ENCODE measurements at places on chromosomes 5 and 9.

GRCh38 chr5:61828856-61829255, 477.1 kb upstream of the KIF2A start:
- DNase-seq: no peak

DNA sequence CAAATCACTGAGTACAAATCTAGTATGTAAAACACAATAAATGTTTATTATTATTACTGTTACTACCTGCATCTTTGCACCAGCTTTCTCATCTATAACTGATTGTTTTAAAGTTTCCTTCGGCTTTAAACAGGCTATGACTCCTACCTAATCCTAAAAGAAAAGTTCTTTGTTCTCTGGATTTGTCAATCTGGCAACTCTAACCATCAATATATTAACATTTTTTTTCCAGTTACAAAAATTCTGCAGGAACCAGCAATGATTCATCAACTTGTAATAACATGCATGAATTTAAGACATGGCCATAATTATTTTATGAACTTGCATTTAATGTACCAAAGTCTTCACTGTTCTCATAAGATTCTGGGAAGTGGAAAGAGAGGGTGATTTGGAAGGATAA, 228.5 kb downstream of the PIK3R1 start:
- DNase-seq: no peak

GRCh38 chr5:54703133-54703532, 185.6 kb downstream of the SNX18 start:
- no peak for DNase-seq

GRCh38 chr5:148953711-148954110, 109.2 kb downstream of the SH3TC2 start:
- no peak for DNase-seq

DNA sequence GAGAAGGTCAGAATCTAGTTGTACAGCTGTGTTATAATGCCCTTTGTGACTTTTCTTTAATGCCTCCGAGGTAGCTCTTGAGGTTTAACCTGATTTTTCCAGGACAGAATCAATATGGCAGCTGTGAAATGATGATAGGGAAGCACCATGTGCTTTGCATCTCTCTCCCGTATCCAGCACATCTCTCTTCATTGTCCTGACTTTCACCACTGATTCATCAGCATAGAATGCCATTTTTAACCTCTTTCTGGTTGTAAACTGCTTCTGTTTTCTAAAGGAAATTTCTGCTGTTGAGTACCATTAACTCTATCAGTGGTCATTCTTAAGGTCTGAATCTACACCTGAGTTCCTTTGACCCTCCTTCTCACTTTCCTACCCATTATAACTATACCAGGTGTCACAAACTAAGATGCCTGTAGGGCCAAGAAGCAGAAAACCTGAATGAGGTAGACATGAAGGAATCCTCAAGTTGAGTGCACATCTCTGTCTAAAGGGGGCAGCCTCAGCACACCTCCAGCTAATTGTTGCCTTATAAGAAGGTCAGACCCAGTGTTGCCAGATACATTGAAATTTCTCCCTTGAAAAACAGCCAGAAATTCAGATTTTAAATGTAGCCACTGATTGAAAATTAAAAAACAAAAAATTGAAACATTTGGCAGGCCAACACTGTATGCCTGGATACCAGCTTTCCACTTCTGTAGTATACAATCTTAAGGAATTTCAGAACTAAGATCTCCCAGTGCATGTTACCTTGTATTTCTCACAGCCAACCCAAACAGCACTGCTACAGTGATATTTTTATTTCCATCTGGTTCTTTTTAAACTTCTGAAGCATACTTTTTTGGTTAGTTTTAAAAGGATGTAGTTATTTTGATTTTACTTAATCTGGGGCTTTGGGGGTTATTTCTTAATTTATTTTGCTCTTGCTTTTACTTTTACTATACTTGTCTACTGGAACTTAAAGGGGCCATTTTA, 35.8 kb upstream of the TLX3 start:
- DNase-seq: no peak

DNA sequence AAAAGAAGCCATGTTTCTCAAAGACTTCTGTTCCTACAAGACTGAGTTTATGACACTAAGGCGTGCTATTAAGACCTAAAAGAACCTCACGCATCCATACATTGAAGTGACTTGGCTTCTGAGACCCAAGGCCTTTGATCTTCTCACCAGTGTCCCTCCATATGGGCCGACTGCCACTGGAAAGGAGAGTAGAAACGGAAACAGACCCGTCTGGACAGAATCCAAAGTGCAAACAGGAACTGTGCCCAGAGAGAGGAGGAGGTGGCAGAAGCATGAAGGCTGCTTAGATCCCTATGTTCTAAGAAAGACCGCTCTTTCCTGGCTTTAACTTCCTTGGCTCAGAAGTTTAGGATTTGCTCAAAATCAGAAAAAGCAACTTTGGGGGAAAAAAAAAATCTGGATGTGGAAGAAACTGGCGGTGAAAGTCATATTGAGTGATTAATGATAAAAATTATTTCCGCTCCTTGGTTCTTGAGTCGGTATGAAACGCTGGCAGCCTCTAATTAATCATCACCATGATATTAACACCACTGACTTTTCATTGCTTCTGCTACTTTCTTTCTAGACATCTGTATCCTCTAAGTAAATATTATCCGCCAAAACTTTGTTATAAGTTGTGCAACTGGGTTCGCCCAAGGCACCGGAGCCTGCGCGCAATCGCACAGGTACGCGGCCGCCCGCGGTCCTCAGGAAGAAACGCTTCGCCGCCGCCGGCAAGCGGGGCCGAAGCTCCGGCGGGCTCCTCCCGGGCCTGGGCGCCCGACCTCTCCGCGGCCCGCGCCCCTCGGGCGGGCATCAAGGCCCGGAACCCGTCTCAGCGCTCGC, 726 bp downstream of the DAP start:
- DNase-seq: no peak

- DNase-seq: no peak
Observed at GRCh38 chr9:88084357-88085183, 53.7 kb downstream of the SPATA31C2 start.

DNA sequence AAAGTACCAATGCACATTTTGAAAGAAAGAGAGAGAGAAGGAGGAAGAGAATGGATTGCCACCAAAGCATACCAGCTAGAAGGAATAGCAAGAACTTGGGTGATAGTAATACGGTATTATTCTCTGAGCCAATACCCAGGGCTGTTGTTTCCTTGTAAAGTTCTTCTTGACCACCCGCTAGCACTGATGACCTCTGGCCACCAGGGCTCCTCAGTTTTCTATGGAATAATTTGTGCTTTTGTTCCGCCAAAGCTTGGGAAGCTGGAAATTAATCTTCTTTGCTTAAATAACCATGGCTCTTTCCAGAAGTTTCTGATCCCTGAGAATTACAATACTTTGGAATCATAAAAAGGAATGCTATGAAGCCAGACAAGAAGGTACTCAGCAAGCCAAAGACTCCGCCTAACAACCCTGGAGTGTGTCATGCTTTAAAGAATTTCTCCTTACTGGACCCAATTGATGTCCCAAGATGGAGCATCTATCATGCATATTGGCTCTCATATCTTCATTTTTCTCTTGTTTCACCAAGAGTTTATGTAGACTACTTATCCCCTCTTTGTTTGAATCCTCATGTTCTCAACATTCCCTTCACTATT, 29.8 kb downstream of the OR2K2 start:
- no peak for DNase-seq

GRCh38 chr9:125674981-125675973, 31.7 kb downstream of the MAPKAP1 start:
- DNase-seq: no peak

GRCh38 chr9:128091144-128091543, 23.1 kb downstream of the SLC25A25 start:
- no peak for DNase-seq

DNA sequence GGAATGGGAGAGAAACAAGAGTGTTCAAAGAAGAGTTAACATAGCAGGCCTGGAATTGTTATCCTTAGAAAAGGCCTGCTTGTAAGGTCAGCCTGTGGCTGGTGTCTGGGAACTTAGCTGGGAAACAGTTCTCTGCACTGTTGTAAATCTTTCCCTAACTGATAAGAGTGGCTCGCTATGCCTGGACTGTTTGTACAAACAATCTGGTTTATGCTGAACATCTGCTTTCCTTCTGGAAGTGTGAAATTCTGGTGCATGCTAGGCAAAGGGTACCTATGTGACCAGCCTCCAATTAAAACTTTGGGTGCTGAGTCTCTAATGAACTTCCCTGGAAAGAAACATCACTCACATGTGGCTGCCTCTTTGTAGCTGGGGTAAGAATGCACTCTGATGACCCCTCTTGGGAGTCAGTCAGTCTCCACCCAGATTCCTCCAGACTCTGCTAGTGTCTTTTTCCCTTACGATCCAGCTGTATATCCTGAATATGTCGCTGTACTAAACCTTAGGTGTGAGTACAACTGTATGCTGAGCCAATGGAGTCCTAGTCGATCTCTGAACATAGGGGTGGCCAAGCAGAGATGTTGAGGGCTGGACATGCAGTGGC, 16.5 kb downstream of the SPARC start:
- DNase-seq: no peak

DNA sequence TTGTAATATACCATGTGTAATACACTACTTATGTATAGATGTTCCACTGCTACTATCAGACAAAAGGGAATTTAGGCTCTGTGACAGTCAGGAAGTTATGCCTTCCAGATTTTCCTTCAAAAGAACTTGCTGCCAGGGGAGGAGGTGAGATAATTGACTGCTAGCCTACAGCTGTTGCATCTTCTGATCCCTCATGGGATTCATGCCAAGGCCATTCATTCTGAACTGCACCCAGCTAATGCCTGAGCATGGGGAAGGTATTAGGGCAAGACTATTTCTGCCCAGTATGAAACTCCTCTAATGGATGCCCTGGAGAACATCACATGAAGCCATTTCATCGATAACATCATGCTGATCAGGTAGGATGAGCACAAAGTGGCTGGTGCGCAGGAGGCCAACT, 746.5 kb upstream of the ZNF608 start:
- DNase-seq: no peak

DNA sequence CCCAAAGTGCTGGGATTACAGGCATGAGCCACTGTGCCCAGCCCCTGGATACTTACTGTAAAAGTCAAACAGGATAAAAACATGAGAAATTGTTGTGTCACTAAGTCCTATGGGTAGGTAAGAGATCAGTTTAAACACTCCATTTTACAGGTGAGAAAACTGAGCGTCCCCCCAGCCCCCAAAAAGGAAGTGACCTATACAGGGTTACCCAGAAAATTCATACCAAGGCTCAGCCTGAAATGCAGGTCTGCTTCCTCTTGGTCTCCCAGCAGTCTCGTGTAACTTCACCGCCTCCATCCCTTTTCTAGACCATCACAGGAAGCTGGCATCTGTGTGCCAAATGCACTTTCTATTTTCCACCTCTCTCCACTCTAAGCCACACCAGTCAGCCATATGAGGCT, 57.2 kb downstream of the TMOD1 start:
- no peak for DNase-seq

DNA sequence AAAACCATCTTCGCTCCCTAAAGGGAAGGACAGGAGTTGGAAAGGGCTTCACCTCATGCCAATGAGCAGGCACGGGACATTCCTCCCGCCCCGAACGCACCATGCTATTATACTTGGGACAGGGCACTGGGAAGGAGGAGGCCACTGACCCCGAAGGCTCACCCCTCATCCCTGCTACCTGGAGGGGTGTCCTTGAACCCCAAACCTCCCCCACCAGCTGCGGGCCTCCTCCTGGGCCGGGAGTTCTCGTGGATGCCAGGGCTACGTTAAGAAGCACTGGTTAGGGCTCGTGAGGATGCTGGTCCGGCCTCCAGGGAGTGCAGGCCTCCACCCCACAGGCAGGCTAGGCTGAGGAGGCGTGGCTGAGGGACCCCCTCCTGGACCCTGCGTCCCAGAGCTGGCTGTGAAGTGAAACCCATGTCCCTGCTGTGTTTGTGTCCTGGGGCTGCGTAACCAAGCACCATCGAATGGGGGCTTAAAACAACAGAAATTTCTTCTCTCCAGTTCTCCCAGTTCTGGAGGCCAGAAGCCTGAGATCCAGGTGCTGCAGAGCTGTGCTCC, 111.0 kb upstream of the SARDH start:
- no peak for DNase-seq

- no peak for DNase-seq
Observed at GRCh38 chr5:11384441-11385250, 519.6 kb downstream of the CTNND2 start.

- DNase-seq: no peak
Observed at GRCh38 chr5:137858223-137858916, 9.3 kb upstream of the MYOT start.

DNA sequence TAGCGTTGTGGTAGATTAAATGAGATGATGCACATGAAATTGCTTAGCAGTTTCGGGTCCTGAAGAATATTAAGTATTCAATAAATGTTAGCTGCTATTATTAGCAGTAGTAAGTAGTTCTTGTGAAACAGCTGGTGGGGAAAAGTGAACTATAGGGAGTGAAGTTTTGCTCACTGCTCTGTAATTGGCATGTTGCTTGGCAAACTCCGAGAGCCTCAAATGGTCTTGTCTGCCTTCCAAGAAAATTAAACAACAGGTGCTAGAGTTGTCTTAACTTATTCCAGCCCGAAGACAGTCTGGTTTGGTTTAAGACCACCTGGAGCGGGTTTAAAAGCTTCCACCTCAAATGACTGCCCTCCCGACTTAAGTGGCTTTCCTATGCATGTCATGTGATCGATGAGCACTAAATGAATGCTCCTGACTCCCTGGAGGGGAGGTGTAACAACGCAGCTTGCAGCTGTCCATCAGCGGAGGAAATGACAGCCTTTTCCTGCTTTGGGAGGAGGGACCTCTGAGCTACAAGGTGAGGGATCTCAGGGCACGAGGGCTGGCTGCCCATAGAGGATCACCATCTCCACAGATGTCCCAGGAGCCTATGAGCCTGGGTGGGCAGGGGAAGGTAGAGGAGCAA, 202.9 kb upstream of the PANK3 start:
- DNase-seq: no peak

- DNase-seq: no peak
Observed at GRCh38 chr5:82265047-82265446, 13.1 kb downstream of the RPS23 start.

GRCh38 chr9:137108608-137109249, 5.8 kb downstream of the DPP7 start:
- no peak for DNase-seq

DNA sequence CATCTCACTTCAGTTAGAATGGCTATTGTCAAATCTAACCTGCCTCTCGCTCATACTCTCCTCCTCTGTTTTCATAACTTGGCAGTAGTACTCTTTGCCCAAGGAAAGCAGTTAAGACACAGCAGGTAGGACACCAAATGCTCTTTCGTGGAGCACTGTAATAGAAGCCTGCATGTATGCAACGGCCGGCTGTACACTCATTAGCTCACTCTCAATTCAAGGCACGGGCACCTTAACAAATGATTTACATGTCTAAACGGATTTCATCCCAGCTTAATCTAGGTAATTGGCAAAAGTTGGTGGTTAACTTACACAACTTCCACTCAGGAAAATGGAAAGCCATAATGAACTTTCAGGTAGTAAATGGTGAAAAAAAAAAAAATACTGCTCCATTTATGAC, 14.9 kb downstream of the DEPDC1B start:
- DNase-seq: no peak

GRCh38 chr5:31113101-31113500, 80.4 kb upstream of the CDH6 start:
- DNase-seq: no peak

GRCh38 chr9:38360839-38361472, 31.5 kb upstream of the ALDH1B1 start:
- no peak for DNase-seq

All from effector memory CD4-positive, alpha-beta T cell (primary cell).